ENCODE measurements at places on chromosomes 2 and 18.

DNA sequence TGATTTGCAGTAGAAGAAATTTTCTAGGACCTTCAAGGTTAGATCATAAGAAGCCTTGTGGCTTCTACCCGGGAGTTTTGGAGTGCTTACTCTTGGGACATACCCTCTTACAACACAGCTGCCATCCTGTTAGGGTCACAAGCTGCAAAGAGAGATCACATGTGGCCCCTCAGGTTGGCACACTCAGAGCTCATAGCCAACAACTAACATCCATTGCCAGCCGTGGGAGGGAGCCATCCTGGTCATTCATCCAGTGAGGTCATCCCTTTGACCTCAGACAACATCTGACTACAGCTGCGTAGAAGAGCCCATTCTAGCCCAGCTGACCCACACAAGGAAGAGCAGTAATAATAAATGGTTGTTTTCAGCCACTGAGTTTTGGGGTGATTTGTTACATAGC, 76.9 kb upstream of the NABP1 start:
- no peak for DNase-seq

DNA sequence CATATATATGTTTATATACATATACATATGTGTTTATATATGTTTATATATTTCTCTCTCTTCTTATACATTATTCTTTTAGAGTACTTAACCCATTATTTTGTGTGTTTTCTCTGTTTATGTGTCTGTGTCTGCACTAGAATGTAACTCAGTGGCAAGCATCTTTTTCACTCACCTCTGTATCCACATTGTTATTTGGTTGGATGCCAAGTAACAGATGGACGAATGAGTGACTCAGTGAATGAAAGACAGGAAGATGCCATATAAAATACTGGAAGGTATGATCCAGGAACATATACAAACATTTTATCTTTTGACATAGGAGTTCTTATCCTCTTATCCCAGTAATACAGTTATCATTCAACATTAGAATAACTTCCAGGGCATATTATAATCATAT, 684.8 kb downstream of the RNF144A start:
- no peak for DNase-seq

DNA sequence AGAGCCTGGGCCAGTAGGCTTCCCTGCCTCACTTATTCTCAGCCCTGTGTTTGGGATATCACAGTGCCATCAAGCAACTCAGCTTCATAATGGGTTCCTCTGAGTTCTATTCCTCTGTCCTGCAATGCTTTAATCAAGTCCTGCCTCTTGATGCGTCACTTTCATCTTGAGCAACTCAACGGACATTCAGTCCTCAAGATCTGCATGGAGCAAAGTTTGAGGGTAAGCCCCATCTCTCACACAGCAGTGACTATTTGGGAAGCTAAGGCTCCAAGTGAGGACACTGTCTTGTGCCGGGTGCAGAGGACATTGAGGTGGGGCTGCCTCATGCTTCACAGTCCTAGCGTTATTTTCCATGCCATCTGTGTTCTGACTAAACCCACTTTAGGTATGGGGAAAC, 50.9 kb upstream of the PLB1 start:
- no peak for DNase-seq

GRCh38 chr2:98487101-98487805, 42.6 kb downstream of the INPP4A start:
- DNase-seq, result no peak
